ENCODE measurements at places on chromosomes 6 and 20.

DNA sequence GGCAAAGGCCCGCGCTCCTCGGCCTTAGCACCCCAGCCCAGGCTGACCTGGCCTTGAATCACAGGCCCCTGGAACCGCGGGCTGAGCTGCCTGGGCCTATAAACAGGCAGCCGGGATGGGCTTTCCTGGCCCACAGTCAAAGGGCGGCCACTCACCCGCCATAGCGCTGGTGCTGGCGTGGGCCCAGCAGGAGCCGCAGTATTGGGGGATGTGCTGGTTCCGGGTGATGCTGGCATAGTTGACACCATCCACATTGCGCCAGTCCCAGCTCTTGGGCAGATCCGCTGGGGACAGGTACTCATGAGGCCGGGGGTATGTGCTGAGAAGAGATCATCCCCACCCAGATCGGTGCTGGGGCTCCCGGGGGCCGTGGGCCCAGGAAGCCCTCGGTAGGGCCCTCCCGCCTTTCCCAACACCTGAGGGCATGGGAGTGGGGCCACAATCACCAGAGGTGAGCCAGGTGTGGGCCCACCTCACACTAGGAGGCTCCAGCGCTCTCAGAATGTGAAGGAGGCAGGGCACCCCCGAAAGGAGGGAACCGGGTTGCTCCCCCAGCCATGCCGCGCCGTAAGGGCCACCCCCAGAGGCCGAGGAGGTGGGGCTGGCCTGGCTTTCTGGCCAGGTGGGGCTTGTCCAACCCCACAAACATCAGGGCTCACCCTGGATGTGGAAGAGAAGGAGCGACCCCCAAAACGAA, 739 bp downstream of the CTSZ start:
- no peak for DNase-seq

GRCh38 chr6:141443668-141444289, 688.9 kb upstream of the GJE1 start:
- DNase-seq: no peak

DNA sequence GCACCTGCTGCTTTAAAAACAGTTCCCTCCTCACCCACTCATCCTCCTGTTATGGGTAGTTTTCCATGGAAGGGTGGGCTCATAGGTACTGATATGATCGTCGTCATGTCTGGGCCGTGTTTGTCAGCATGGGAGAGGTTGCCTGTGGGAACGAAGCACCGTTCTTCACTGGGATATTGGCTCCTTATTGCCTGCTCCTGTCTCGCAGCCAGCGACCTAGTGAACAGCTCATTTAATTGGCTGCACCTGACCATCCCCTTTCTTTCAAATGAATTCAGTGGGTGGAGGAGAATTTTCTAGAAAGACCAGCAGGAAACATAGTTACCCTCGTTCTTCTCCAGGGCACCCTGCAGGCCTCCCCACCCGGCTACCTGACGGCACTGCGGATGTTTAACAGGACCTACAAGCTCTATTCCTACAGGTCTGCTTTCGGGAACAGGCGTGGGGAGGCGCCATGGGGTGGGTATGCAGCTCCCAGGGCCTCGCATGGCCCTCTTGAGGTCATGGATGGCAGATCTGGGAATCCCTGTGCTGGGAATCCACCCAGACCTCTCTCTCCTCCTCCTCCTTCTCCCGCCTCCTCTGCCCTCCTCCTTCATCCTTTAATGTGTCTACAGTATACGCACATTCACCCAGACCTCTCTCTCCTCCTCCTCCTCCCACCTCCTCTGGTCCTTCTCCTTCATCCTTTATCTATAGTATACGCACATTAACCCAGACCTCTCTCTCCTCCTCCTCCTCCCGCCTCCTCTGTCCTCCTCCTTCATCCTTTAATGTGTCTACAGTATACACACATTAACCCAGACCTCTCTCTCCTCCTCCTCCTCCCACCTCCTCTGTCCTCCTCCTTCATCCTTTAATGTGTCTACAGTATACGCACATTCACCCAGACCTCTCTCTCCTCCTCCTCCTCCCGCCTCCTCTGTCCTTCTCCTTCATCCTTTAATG, 21.9 kb downstream of the ENTPD6 start:
- DNase-seq: no peak

DNA sequence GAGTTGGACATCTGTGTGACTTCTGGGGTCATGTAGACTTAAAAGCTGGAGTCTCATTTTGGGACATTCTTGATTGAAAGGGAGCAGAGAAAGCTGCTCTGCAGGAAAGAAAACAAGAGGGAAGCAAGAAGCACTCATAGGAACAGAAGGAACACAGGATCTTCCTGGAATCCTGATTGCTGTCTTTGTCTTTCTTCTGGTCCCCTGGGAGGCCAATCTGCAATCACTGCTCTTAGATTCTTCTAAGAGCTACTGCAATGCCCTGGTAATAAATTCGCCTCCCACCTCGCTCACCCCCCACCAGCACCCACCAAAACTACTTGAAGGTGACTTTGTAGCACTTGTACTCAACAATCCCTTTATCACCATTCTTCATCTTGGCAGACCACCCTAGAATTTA, 51.8 kb downstream of the SLC35B3 start:
- no peak for DNase-seq

DNA sequence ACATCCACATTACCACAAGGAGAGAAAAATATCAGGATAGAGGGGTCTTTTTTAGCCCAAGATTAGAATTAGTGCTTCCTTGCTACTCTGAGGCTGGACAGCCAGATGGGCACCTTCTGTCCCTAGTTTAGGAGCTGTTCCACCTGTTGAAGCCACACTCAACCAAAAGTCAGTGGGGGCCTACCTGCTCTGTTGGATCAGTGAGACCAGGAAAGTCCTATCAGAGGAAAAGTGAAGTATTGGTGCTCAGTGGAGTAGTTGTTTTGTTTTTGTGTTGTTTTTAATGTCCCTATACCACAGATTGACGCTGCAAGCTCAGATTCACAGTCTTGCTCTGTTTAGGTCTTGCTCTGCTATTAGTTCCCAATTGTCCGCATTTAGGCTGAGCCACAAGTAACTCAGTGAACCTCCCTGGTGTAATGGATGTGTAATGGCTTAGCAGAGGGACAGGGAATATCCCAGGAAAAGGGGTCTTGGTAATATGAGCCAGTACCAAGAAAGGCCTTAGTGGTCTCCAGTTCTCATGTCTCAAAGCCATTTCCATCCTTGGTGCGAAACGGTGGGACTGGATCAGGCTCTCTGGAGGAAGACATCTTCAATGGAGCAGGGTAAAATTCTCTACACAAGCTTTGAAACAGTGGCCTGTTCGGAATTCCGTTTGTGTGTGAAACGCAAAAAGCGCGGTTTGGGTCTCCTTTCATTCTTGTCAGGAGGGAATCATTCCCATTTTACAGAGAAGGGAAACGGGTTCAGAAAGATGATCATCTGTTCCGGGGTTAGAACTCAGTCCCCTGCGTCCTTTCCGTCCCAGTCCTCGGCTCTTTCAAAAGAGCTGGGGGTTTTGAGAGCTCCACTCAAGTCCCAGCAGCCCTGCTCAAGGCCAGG, 631 bp upstream of the PABPC1L start:
- no peak for DNase-seq

DNA sequence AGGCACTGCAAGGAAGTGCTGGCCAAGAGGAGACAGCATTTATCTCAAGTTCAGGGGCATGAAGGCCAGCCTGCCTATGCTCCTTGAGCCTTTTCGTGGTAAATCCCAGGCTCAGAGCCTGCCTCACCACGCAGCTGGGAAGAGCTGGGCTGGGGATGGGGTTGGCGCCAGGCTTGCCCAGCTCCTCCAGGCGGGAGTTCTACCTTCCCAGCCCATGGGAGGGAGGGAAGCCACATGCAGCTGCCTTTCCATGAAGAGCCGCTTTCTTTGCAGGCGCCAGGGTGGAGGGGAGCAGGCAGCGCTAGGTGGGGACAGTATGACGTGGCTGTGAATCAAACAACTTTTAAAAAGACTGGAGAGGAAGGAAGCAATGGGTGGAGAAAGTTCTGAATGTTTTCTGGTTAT, 19.5 kb upstream of the SIRT5 start:
- no peak for DNase-seq

- DNase-seq: no peak
Measured at GRCh38 chr6:100913400-100914276, 32.5 kb upstream of the ASCC3 start.

DNA sequence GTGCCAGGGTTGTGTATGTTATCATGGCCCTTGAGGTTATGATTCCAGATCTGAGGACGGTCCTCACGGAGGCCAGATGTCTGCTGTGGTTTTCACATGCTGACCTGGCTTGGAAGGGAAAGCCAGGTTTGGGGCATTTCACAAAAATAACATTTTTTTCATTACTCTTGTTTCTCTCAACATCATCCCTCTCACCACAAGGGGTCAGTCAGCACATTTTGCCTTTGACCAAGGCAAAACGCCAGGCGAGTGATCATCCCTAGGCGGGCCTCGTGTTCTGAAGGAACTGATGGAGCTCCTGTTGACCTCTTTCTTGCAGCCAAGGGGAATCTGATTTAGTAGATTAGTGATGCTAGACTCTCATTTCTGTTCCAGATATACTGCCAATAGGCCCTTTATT, 133.5 kb downstream of the TBC1D7 start:
- DNase-seq: no peak

DNA sequence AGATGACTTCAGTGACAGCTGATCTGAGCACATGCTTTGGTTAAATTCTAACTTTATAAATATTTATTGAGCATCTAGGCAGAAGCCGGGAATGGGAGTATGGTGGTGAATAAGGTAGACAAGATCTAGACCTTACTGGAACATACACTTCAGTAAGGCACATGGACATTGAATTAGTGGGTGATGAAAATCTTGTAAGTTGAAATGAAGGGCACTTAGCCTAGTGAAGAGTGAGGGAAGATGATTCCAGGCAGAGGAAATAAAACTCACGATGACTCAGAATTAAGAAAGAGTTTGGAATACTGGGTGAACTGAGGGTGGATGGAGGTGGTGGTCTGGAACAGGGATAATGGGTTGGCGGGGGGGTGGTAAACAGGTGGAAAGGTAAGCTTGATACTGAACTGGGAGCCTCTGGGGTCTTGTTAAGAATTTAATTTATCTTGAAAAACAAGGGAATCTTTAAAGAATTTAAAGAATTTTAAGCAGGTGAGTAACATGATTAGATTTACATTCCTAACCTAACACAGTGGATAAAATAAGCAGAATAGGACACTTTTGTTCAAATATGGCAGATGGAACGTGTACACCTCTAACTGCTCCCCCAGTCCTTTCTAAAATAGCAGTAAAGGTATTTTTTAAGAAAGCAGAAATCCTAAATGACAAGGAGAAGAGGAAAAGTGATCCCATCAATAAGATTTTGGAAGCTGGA, 75.2 kb upstream of the ARHGAP18 start:
- no peak for DNase-seq

DNA sequence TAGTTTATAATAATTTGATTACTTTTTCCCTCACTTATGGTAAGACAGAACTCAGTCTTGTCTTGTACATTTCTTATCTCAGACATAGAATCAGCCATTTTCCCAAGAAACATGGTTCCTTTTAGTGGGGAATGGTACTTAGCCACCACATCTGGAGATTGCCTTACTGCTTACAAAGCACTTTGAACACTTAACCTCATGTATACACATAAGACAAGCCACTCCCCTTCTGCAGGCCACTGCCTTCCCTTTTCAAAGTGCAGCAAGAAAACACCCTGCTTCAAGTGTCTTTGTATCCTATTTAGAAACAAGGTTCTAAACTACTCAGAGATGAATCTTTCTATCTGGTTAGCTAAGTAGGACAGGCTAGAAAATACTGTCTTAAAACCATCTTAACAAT, 159.2 kb downstream of the UBE3D start:
- no peak for DNase-seq

GRCh38 chr6:121858310-121858709, 422.9 kb downstream of the GJA1 start:
- no peak for DNase-seq

DNA sequence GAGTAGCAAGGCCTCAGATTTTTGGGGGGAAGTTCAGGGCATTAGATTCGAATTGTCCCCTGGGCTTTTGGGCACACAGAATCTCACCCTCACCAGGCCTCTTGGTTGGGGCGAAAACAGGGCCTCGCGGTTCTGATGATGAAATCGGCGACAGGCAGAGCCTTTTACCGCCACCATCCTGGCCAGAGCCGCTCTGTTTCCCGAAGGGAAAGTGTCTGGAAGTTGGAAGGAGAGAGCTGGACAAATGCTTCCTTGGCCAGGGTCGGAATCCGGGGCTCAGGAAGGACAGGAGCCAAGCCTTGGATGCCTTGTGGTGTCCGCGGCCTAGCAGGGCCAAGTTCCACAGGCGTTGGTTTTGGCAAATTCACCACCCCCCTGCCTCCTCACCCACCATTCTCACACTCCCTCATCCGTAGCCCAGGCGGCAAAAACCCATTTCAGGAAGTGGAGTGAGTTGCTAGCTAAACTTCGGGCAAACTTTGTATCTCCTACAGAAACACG, 3.5 kb upstream of the TFAP2A start:
- DNase-seq: no peak

GRCh38 chr20:38326309-38326708, 20.0 kb upstream of the LBP start:
- no peak for DNase-seq

- no peak for DNase-seq
Measured at GRCh38 chr6:143270026-143270425, 180.5 kb downstream of the ADAT2 start.

GRCh38 chr6:34391473-34391785, 1.0 kb downstream of the NUDT3 start:
- DNase-seq: no peak

GRCh38 chr20:37523911-37524700, 3.1 kb downstream of the NNAT start:
- no peak for DNase-seq

Data from NCI-H1436 treated with DMSO at 0.1 percent for 48 hours (cell line).